ENCODE measurements at places on chromosomes 5 and 9.

DNA sequence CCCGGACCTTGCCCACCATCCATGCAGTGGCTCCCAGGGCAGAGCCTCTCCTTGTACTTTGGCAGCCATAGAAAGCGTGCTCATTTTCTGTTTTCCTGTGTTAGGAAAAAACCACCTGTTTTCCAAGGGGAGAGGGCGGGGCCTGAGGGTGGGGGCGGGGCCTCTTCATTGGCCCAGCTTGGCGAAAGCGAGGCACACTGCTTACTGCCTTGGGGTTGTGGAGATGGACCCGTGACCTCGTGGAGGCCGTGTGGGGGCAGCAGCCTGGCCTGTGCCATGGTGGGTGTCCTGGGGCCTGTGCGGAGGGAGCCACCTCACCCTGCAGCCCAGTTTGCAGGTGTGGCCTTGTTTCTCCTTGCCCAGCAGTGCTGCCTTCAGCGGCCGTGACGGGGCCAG, 4.4 kb upstream of the TOR4A start:
- DNase-seq: no peak

DNA sequence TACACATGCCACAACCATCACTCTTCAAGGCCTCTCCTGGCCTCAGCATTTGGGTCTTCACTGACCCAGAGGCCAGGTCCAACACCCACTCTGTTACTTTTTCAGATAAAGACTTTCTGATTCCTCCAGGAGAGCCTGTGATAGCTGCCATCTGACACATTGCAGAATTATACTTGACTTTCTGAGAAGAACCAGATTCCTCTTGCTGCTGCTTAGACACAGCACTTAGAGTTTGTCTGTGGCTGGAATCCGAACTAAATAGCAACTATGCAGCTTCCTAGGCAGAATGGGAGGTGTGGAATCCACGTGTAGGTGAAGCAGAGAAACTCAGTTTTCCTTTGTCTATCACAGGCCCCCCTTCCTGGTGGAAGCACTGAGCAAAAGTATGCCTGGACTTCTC, 344.7 kb upstream of the SLC30A5 start:
- no peak for DNase-seq

DNA sequence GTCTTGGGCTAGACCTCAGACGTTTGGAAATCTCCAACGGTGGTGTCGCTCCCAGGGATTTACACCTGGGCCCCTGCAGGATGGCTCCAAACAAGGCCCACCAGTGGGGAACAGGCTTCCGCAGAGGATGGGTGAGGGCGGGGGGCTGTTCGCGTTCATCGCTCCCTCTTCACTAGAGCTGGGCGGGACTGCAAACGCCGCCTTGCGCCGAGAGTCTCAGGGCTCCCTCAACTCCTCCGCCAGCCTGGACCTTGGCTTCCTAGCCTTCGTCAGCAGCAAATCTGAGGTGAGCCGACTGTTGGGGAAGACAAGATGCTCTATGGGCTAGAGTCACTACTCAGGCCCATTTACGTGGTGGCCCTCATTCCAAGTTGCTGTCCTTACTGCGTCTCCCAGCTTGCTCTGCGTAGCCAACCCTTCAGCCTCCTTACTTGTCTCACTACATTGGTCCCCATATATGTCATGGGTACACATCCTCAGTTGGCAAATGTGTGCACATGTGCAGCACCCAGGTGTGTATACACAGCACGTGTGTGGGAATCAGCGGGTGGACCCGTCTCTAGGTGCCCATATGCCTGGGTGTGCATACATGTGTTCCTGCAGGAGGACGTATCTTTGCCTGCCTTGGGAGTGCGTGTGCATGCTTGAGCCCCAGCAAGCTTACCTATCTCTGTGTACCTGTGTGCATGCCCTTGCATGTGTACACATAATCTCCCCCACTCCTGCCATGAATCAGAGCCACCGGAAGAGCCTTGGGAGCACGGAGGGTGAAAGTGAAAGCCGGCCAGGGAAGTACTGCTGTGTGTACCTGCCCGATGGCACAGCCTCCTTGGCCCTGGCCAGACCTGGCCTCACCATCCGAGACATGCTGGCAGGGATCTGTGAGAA, 10.5 kb downstream of the RGS14 start:
- no peak for DNase-seq

DNA sequence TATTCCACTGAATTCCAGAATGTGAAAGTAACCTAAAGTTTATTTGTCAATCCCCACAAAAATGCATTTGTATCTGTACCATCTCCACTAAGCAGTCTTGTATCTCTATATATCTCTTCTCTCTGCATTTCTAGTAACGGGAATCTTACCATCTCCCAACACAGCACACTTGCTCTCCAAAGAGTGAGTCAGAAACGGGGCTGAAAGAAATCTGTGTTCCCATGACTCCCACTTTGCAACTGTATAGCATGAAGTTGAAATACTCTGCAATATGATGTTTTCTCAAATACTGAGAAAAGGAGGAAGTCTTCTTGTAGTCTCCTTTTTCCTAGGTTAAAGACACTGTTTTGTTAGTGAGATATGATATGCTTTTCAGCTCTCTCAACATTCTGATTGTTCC, 848.8 kb upstream of the ACO1 start:
- DNase-seq: no peak

GRCh38 chr9:124221676-124222075, 36.1 kb upstream of the NEK6 start:
- no peak for DNase-seq

GRCh38 chr5:121251954-121252353, 599.7 kb upstream of the FTMT start:
- no peak for DNase-seq

- no peak for DNase-seq
These were observed 24.9 kb downstream of the ATOX1 start for GRCh38 chr5:151733358-151734063.

DNA sequence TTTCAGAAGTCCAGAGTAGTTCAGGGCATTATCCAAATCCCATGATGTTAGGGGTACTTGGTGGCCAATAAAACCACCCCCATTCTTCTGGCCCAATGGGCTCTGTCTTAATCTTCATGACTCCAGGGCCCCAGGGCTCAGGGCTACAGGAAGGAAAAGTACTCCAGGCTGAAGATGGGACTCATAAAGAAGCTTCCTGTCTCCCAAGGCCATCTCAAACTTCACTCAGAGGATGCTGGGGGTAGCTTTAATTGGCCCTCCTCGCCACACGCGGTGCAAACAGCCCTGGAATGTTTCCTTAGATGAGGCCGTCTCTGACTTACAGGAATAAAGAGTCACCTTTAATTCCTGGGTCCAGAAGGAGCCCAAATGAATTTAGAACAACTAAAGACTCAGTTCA, 52.3 kb downstream of the BOD1 start:
- no peak for DNase-seq

Data from activated CD4-positive, alpha-beta memory T cell treated with anti-CD3 and anti-CD28 coated beads for 36 hours (primary cell).